ENCODE measurements at places on chromosomes 3 and 15. TPM values are rescaled to one million over a fixed set of nuclear protein-coding genes. Genes with fewer than 3 reads are reported as not detected.

DNA sequence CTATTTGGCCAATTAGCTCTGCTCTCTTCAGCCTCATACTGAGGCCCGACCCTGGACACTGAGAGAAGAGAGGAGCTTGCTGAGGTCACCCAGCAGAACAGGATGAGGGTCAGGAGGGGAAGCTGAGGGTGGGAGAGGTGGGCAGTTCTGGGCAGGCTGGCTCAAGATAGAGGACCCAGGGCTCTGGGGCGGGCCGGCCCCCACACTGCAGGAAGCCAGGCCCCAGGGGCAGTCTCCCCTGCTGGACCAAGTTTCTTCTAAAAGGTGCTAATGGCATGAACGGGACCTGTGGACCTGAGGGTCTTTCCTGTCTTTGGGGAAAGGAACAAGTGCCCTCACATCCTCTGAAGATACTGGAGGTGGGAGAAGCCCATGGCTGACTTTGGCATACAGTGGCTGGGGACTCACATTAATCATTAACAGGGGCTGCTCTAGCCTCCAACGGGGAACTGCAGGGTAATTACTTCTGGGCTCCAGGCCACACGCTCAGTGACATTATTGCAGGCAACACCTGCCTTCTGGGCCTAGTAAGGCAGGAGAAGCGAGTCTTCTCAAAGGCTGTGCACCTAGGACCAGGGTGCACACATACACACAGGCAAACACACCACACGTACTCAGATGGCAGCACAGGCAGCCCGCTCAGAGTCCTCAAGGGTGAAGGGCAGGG, 10.6 kb downstream of the HCN4 start:
- no peak for DNase-seq
- H3K4me3 ChIP-seq, result no peak overlapping the region
- H3K4me1 ChIP-seq, result no peaks in the 10 kb centered on the region
- H3K27ac ChIP-seq, result no peak overlapping the region
- no peaks in the 10 kb centered on the region for H3K27me3 ChIP-seq

- H3K4me3 ChIP-seq, result peak overlapping the region; percentile 29
- no peaks in the 10 kb centered on the region for H3K36me3 ChIP-seq
- H3K27ac ChIP-seq, result no peak overlapping the region
- H3K27me3 ChIP-seq, result peaks cover 5% of the 10 kb centered on the region
- peaks cover 12% of the 10 kb centered on the region for H3K4me1 ChIP-seq
- DNase-seq, result peak; percentile 82
Observed at GRCh38 chr3:50192689-50193141, 1.3 kb downstream of the GNAT1 start.

- no peak overlapping the region for H3K4me3 ChIP-seq
- H3K27me3 ChIP-seq, result peaks cover 16% of the 10 kb centered on the region
- no peak overlapping the region for H3K27ac ChIP-seq
- H3K36me3 ChIP-seq, result no peaks in the 10 kb centered on the region
Observed at GRCh38 chr15:38726187-38726586, 161.6 kb upstream of the RASGRP1 start.

DNA sequence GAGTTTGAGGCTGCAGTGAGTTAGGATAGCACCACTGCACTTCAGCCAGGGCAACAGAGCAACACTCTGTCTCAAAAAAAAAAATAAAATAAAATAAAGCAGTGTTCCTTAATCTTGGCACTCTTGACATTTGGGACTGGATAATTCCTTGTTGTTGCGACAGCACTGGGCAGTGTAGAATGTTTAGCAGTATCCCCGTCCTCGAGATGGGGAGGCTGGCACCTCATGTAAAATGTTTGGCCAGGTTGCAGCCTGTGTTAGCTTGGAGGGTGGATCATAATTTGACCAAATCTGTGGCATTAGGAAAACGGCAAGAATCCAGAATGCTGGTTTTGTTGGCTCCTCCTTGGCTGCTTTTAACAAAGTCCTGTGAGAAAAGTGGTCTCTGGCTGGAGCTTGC, 47.0 kb downstream of the ZNF445 start:
- no peak overlapping the region for H3K4me3 ChIP-seq
- H3K27ac ChIP-seq, result no peak overlapping the region
- no peaks in the 10 kb centered on the region for H3K36me3 ChIP-seq
- H3K4me1 ChIP-seq, result no peaks in the 10 kb centered on the region

GRCh38 chr3:66756468-66757036, 241.6 kb upstream of the KBTBD8 start:
- H3K36me3 ChIP-seq, result no peaks in the 10 kb centered on the region
- no peak overlapping the region for H3K4me3 ChIP-seq
- DNase-seq, result no peak
- no peaks in the 10 kb centered on the region for H3K27me3 ChIP-seq
- H3K27ac ChIP-seq, result no peak overlapping the region

The NOX5 gene
- not detected for total RNA-seq

The PLSCR4 gene
- not detected for total RNA-seq

GRCh38 chr3:97350971-97351370, 413.6 kb upstream of the ARL6 start:
- H3K27me3 ChIP-seq, result no peaks in the 10 kb centered on the region
- H3K4me3 ChIP-seq, result no peak overlapping the region
- DNase-seq, result no peak
- no peak overlapping the region for H3K27ac ChIP-seq
- H3K4me1 ChIP-seq, result no peaks in the 10 kb centered on the region
- peaks cover 3% of the 10 kb centered on the region for H3K36me3 ChIP-seq

The ZIC4 gene
- total RNA-seq, result not detected

- H3K4me1 ChIP-seq, result no peaks in the 10 kb centered on the region
- no peak overlapping the region for H3K4me3 ChIP-seq
- H3K27me3 ChIP-seq, result no peaks in the 10 kb centered on the region
- H3K27ac ChIP-seq, result no peak overlapping the region
Observed at GRCh38 chr3:151684094-151684493, 49.6 kb upstream of the AADACL2 start.

The KLHL24 gene
- 42.8 TPM for total RNA-seq

- peak overlapping the region; percentile 71 for H3K27ac ChIP-seq
- H3K27me3 ChIP-seq, result no peaks in the 10 kb centered on the region
- no peak for DNase-seq
- peak overlapping the region; percentile 62 for H3K4me3 ChIP-seq
- peaks cover 90% of the 10 kb centered on the region for H3K4me1 ChIP-seq
Observed at GRCh38 chr3:4852780-4853748, 126.2 kb upstream of the BHLHE40 start.

DNA sequence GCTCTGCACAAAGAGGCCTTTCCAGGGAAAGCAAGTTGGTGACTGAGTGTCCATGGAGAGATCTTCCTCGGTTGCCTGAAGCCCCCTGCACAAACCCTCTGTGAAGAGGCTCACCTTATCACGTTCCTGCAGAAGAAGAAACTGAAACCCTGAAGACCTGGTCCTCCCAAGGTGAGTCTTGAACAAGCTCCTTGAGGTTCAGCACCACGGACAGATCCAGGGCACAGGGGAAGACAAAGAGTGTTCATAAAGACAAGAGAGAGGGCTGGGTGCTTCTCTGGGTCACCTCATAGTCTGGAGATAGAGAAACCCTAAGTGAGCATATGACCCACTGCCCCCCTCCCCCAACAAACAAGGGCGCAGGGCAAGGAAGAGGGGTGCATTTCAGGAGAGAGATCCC, 21.7 kb upstream of the TBC1D21 start:
- H3K4me1 ChIP-seq, result no peaks in the 10 kb centered on the region
- H3K36me3 ChIP-seq, result no peaks in the 10 kb centered on the region
- H3K27me3 ChIP-seq, result peaks cover 35% of the 10 kb centered on the region
- DNase-seq, result peak; percentile 38
- H3K4me3 ChIP-seq, result no peak overlapping the region

GRCh38 chr15:99135194-99135593, 30.3 kb downstream of the SYNM start:
- peaks cover 10% of the 10 kb centered on the region for H3K4me1 ChIP-seq
- DNase-seq, result no peak
- no peaks in the 10 kb centered on the region for H3K36me3 ChIP-seq
- no peaks in the 10 kb centered on the region for H3K27me3 ChIP-seq
- H3K4me3 ChIP-seq, result no peak overlapping the region

DNA sequence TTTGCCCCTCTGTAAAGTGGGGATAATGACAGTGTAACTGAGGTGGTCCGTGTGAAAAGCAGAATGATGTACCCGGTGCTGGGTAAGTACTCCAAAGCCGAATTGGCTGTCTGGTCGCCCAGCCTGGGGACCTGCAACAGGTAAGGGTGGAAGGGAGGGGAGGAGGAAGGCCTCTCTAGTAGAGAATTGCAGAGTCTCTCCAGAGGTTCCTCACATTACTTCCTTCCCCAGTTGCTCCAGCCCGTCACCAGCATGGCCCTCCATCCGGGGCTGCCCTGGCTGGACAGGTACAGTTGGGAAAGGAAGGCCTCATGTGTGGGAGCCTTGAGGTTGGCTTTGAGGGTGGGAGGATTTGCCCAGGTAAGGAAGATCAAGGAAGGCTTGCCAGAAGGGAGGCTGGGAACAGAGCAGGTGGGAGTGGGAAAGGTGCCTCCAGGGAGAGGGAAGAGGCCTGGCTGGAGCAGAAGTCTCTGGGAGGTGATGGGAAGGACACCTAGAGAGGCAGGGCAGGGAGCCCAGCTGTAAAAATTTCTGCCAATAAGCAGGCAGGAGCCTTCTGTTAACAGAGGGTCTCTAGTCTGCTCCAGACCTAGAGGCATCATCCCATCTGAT, 1.7 kb upstream of the PSTPIP1 start:
- DNase-seq, result no peak
- H3K4me1 ChIP-seq, result peaks cover 74% of the 10 kb centered on the region
- no peaks in the 10 kb centered on the region for H3K27me3 ChIP-seq
- H3K36me3 ChIP-seq, result peaks cover 2% of the 10 kb centered on the region

The SEMA3G gene
- total RNA-seq, result 0.16 TPM

- no peak overlapping the region for H3K27ac ChIP-seq
- H3K4me1 ChIP-seq, result no peaks in the 10 kb centered on the region
- H3K4me3 ChIP-seq, result no peak overlapping the region
- no peaks in the 10 kb centered on the region for H3K36me3 ChIP-seq
- DNase-seq, result no peak
- no peaks in the 10 kb centered on the region for H3K27me3 ChIP-seq
Observed at GRCh38 chr3:117874904-117875874, 1159.5 kb downstream of the IGSF11 start.

GRCh38 chr15:80778964-80779657, at the start of gene CEMIP:
TSS of gene CEMIP (plus strand) at chr15:80779370. CDS start at chr15:80873880, 94,510 bp downstream.
- peaks cover 29% of the 10 kb centered on the region for H3K4me1 ChIP-seq
- peaks cover 67% of the 10 kb centered on the region for H3K27me3 ChIP-seq
- DNase-seq, result peak; percentile 78
- no peak within 1 kb of the TSS for H3K27ac ChIP-seq
- H3K4me3 ChIP-seq, result peak within 1 kb of the TSS; percentile 85
- H3K36me3 ChIP-seq, result no peaks in the 10 kb centered on the region

- peak overlapping the region; percentile 70 for H3K4me3 ChIP-seq
- peak; percentile 58 for DNase-seq
- H3K4me1 ChIP-seq, result peaks cover 43% of the 10 kb centered on the region
- H3K36me3 ChIP-seq, result no peaks in the 10 kb centered on the region
Observed at GRCh38 chr15:92069308-92070250, 216.1 kb downstream of the SLCO3A1 start.

The TRIP4 gene
- 29.7 TPM for total RNA-seq

The LYZL4 gene
- total RNA-seq, result not detected

GRCh38 chr3:159178209-159178897, 376.5 kb downstream of the MFSD1 start:
- peaks cover 7% of the 10 kb centered on the region for H3K27me3 ChIP-seq
- H3K27ac ChIP-seq, result no peak overlapping the region
- no peaks in the 10 kb centered on the region for H3K4me1 ChIP-seq
- H3K4me3 ChIP-seq, result no peak overlapping the region
- no peaks in the 10 kb centered on the region for H3K36me3 ChIP-seq

GRCh38 chr3:4358273-4358672, 55.1 kb downstream of the SETMAR start:
- no peak for DNase-seq
- no peak overlapping the region for H3K27ac ChIP-seq
- H3K4me1 ChIP-seq, result no peaks in the 10 kb centered on the region
- H3K27me3 ChIP-seq, result no peaks in the 10 kb centered on the region
- H3K4me3 ChIP-seq, result no peak overlapping the region

GRCh38 chr3:130516645-130517512, at the start of gene COL6A6:
TSS of gene COL6A6 (plus strand) at chr3:130517177. CDS start at chr3:130560365, 43,188 bp downstream.
- peaks cover 55% of the 10 kb centered on the region for H3K27me3 ChIP-seq
- H3K4me1 ChIP-seq, result no peaks in the 10 kb centered on the region
- H3K36me3 ChIP-seq, result no peaks in the 10 kb centered on the region
- no peak within 1 kb of the TSS for H3K27ac ChIP-seq

GRCh38 chr15:66253418-66254088, at the start of gene MEGF11:
TSS of gene MEGF11 (minus strand) at chr15:66253750. CDS start at chr15:66128403, 125,347 bp downstream.
- H3K4me3 ChIP-seq, result peak within 1 kb of the TSS; percentile 82
- peaks cover 77% of the 10 kb centered on the region for H3K27me3 ChIP-seq
- H3K4me1 ChIP-seq, result peaks cover 9% of the 10 kb centered on the region
- DNase-seq, result no peak
- H3K27ac ChIP-seq, result no peak within 1 kb of the TSS

- no peak overlapping the region for H3K4me3 ChIP-seq
- H3K27ac ChIP-seq, result peak overlapping the region; percentile 40
- H3K36me3 ChIP-seq, result no peaks in the 10 kb centered on the region
- no peak for DNase-seq
- no peaks in the 10 kb centered on the region for H3K27me3 ChIP-seq
Observed at GRCh38 chr3:99950921-99951320, 133.3 kb downstream of the CMSS1 start.

The SNURF gene
- total RNA-seq, result 7.5 TPM

- H3K27me3 ChIP-seq, result peaks cover 25% of the 10 kb centered on the region
- H3K4me1 ChIP-seq, result no peaks in the 10 kb centered on the region
- H3K27ac ChIP-seq, result no peak overlapping the region
- H3K4me3 ChIP-seq, result no peak overlapping the region
Observed at GRCh38 chr3:118868051-118868450, 166.6 kb downstream of the IGSF11 start.

DNA sequence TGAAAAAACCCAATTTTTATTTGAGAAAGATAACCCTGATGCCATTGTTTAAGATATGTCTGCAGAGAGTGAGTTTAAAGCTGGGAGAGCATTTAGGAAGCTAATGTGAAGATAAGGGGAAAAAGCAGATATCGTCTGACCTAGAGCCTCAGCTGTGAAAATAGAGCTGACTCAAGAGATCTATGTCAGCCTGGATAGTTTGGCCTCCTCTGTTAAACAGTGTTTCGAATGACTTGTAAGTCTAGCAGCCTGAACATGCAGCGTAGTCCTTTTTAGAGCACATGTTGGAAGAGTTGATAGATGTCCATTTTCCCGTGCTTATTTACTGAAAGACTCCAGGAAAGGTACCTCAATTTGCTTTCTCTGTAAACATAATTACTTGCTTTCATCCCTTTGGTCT, 48.1 kb downstream of the ALCAM start:
- DNase-seq, result no peak
- no peak overlapping the region for H3K4me3 ChIP-seq
- no peaks in the 10 kb centered on the region for H3K36me3 ChIP-seq
- no peak overlapping the region for H3K27ac ChIP-seq

DNA sequence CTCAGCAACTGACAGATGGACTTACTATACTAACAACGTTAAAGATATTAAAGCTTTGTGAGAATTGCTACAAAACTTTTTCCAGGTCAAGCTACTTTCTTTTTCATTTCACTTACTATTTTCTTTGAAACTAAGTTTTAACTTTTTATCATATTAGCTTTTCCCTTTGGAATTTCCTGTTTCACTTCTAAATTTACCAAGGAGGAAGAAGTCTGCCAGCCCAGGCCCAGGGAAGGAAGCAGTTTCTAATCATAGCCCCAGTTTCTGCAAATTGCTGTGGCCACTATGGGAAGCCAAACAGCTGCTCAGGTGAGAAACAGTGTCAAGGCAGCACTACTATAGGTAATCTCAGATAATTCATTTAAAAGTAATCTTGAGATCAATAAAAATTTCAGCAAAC, 18.4 kb downstream of the CYFIP1 start:
- H3K36me3 ChIP-seq, result no peaks in the 10 kb centered on the region
- H3K4me3 ChIP-seq, result no peak overlapping the region
- no peak overlapping the region for H3K27ac ChIP-seq
- no peaks in the 10 kb centered on the region for H3K27me3 ChIP-seq
- no peaks in the 10 kb centered on the region for H3K4me1 ChIP-seq
